Tibial nerve (tissue), 4 donors: ENCODE measurements at places on chromosomes 3 and 15. TPM values are rescaled to one million over a fixed set of nuclear protein-coding genes. Genes with fewer than 3 reads are reported as not detected.

Gene TMEM207
- not detected for total RNA-seq

Gene MAP1A
- 21.9 TPM for total RNA-seq

Gene ISL2
- not detected for total RNA-seq

Gene CCR5
- total RNA-seq = 0.22 TPM

Gene CCR8
- not detected for total RNA-seq

Gene GPR171
- 1.3 TPM for total RNA-seq

Gene SCAMP2
- total RNA-seq = 66.6 TPM

Gene WDR93
- 0.21 TPM for total RNA-seq

Gene MYH15
- total RNA-seq = 0.22 TPM

Gene RBPMS2
- 5.4 TPM for total RNA-seq

DNA sequence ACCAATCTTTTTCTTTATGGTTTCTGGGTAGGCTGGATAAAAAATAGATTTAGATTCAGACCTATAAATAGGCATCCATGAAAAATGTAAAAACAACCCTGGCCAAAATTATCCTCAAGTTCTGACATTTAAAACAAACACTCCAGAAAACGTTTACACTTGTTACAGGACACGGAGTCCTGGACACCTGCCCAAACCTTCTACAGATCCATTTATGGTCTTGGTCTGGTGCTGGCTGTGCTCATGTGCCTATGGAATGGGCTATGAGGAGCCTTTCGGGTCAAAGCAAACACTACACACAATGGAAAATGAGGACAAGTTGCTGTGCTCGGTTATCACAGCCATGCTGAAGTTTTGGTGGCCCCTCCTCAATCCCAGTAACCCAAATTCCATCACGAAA lies 108.1 kb downstream of the PDZRN3 start:
- H3K27ac ChIP-seq = no peak overlapping the region
- no peaks in the 10 kb centered on the region for H3K36me3 ChIP-seq
- H3K4me3 ChIP-seq = no peak overlapping the region
- no peak for DNase-seq
- no peaks in the 10 kb centered on the region for H3K27me3 ChIP-seq
- H3K4me1 ChIP-seq = no peaks in the 10 kb centered on the region

DNA sequence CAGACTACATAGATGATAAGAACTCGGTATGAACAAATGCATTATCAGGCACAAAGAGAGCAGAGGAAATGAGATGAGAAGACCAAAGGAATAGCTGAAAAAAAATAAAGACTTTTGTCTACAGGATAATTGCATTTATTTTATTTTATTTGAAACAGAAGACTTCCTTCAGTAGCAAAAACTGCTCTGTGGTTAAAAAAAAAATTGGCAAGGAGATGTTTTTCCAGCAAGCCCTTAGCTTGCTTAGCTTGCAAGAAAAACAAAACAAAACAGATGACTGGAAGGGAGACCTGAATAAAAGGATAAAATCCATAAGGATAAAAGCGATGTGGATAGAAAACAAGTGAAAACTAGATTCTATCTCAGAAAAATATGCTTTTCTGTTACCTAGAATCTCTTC lies 9.1 kb upstream of the PPM1L start:
- H3K27ac ChIP-seq = no peak overlapping the region
- no peaks in the 10 kb centered on the region for H3K36me3 ChIP-seq
- H3K4me1 ChIP-seq = no peaks in the 10 kb centered on the region
- no peak for DNase-seq
- H3K4me3 ChIP-seq = no peak overlapping the region

- H3K27me3 ChIP-seq = no peaks in the 10 kb centered on the region
- H3K4me1 ChIP-seq = no peaks in the 10 kb centered on the region
- no peak for DNase-seq
- no peak overlapping the region for H3K27ac ChIP-seq
- H3K36me3 ChIP-seq = no peaks in the 10 kb centered on the region
- no peak overlapping the region for H3K4me3 ChIP-seq
These were observed 300.5 kb upstream of the ALCAM start for GRCh38 chr3:105065895-105066839.

- H3K4me3 ChIP-seq = peak overlapping the region; percentile 38
- no peak overlapping the region for H3K27ac ChIP-seq
- H3K4me1 ChIP-seq = peaks cover 17% of the 10 kb centered on the region
- no peaks in the 10 kb centered on the region for H3K36me3 ChIP-seq
- no peaks in the 10 kb centered on the region for H3K27me3 ChIP-seq
- no peak for DNase-seq
These were observed 387 bp upstream of the PAQR5 start for GRCh38 chr15:69298354-69298696.

- no peak for DNase-seq
- H3K36me3 ChIP-seq = no peaks in the 10 kb centered on the region
- H3K4me3 ChIP-seq = no peak overlapping the region
- no peak overlapping the region for H3K27ac ChIP-seq
- H3K27me3 ChIP-seq = no peaks in the 10 kb centered on the region
These were observed 382.4 kb upstream of the GBE1 start for GRCh38 chr3:82143661-82144412.

DNA sequence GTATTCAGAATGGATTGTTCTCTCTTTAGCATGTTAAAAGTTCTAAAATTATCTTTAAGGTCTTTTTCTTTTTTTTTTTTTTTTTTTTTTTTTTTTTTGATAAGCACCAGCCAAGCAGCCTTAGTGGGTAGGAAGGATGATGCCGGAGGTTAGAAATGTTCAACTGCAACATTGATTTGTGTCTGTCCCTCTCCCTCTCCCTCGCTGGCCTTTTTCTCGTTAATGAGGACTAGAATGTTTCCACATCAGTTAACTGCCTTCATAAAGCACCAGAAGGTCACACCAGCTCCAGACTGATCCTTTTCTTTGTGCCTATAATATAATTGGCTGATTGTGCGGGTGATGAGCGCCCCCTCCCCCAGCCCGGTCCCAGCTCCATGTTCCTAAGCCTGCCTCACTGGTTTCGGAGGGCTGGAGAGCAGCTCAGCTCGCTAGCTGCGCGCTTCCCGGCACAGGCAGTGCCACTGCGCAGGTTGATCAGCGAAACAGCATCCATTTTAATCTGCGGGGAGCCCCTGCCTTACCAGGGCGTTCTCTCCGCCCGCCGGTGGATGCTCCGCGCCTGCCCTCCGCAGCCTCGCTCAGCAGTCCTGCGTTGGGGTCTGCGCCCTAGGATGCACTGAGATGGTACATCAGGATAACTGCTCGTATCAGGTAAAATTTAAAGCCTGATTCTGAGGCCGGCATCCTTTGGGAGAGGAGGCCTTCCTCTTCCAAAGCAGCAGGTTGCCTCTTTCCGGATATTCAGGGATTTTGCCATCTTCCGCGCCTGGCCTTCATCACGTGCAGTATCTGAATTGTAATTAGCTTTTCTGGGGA lies 148.9 kb upstream of the IL12A start:
- peak within 1 kb of the TSS; percentile 82 for H3K27ac ChIP-seq
- no peak for DNase-seq
- H3K27me3 ChIP-seq = no peaks in the 10 kb centered on the region

DNA sequence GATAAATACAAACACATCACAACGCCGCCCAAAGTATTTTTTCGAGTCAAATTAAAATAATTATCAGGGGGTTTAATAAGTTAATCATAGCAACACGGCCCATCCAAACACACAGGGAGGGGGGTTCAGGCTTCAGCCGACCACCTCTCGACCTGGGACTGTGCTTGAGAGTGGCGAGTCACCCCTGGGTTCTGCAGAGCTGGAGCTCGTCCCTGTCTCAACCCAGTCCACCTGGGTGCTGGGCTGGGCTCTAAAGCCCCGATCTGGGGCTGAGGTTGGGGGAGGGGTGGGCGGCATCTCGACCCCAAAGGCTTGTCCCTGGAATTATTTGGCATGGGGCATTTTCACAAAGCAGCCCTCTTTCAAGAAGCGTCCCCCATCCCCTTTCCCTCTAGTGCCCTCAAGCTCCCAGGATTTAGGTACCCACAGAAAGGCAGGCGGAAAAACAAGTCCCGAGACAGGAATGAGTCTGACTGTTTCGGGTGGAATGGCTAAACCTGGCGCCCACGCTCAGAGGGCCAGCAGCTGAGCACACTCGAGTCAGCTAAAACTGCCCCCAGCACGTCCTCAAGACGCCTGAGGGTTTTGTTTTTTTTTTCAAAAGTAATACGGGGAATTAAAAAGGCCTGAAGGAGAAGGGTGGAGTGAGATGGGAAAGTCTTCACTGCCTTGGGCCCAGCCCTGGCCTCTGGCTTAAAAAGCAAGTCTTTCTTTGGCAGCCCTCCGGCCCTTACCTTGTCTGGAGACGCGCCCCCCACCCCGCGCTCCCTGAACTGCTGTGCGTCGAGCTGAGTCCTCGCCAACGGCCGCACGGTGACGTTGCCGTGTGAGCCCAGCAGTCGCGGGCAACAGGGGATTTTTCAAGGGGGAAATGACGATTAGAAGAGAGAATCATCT lies 32.5 kb downstream of the NR2F2 start:
- H3K4me1 ChIP-seq = peaks cover 14% of the 10 kb centered on the region
- H3K27me3 ChIP-seq = no peaks in the 10 kb centered on the region
- H3K4me3 ChIP-seq = no peak overlapping the region
- DNase-seq = no peak

DNA sequence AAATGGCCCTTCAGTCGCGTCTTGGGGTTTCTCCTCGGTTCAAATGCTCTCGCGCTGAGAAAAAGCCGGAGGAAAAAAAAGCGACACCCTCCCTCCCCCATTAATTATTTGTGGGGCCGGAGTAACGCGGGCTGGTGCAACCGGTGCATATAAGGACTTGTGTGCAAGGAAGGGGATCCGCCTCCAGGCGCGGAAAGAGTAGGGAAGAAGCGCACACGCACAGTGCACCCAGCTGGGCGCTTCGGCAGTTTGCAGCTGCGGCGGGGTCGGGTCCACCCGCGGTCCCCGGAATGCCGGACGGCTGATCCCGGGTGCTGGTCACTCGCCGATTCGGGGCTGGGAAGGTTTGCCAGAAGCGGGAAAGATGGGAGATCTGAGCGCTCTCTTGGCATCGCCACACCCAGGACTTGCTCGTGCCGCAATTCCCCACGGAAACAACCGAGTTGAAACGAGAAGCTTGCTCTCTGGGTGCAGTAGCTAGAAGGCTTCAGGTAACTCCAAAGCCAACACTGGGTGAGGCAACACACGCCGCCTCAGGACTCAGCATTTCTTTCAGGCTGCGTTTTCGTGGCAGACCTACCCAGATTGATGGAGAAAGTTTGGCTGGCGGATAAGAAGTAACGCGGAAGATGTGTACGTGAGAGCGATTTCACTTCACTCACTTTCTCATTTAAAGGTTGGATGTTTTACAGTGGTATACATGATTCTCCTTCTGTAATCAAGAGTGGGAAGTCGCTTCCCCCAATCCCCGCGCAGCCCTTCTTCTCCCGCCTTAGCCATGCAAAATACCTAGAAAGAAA lies 720 bp upstream of the TNIK start:
- peak overlapping the region; percentile 73 for H3K4me3 ChIP-seq
- peak; percentile 30 for DNase-seq
- no peaks in the 10 kb centered on the region for H3K36me3 ChIP-seq

GRCh38 chr3:14126887-14127505 lies 2.1 kb downstream of the TMEM43 start:
- no peaks in the 10 kb centered on the region for H3K27me3 ChIP-seq
- H3K27ac ChIP-seq = peak overlapping the region; percentile 94
- H3K4me1 ChIP-seq = peaks cover 3% of the 10 kb centered on the region
- no peak for DNase-seq

DNA sequence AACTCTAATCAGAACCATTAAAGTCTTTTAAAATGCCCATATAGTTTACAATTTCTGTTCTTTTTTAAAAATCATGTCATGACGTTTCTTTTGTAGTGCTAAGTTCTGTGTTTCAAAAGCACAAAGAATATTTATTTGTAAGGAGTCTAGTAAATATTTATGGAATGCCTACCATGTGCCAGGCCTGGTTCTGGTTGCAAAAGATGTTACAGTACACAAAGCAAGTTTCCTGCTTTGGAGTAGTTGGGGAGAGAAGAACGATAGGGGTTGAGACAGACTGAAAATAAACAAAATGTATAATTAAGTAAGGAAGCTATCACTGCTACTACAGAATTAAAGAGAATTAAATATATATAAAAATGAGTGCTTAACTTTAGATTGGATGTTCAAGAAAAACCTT lies 86.8 kb upstream of the CMSS1 start:
- no peak overlapping the region for H3K27ac ChIP-seq
- H3K36me3 ChIP-seq = no peaks in the 10 kb centered on the region
- no peak for DNase-seq
- H3K4me1 ChIP-seq = no peaks in the 10 kb centered on the region
- no peak overlapping the region for H3K4me3 ChIP-seq
- H3K27me3 ChIP-seq = no peaks in the 10 kb centered on the region

DNA sequence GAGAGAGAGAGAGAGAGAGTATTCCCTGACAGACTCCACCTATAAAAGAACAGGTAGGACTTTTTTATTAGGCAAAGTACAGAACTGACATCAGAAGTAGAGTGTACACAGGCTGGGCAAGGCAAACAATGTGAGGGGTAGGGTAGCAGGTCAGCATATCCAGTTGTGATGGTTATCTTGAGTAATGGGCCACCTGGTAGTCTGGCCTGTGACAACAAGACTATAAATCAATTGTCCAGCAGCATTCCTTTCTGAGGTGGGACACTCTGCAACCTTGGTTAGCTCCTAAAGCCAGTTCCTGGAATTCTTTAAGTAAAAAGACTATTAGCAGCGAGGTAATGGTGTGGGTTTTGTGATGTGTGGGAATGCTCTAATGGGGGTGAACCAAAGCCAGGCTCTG lies 14.9 kb upstream of the TMCC1 start:
- no peaks in the 10 kb centered on the region for H3K4me1 ChIP-seq
- DNase-seq = no peak
- no peak overlapping the region for H3K4me3 ChIP-seq
- no peak overlapping the region for H3K27ac ChIP-seq

DNA sequence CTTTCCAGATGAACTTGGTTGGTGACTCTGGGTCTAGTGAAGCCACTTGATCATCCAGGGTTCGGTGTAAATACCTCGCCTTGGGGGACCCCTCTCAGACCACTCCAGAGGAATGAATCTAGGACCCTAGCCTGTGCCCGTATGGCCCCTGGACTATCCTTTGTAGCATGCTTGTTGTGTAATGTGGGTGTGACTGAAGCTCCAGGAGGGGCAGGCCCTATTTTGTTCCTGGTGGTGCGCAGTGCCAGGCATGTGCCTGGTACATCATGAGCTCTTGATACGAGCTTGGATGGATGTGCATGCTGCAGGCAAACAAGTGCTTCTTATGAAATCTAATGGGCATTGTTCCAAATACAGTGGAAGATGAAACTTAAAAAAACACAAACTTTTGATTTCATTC lies 82.8 kb downstream of the EBLN2 start:
- H3K4me3 ChIP-seq = no peak overlapping the region
- no peaks in the 10 kb centered on the region for H3K36me3 ChIP-seq
- H3K27ac ChIP-seq = no peak overlapping the region
- peak; percentile 46 for DNase-seq
- H3K4me1 ChIP-seq = peaks cover 26% of the 10 kb centered on the region

GRCh38 chr3:138547342-138547975 lies 46.6 kb downstream of the CEP70 start:
- no peak for DNase-seq
- H3K27me3 ChIP-seq = no peaks in the 10 kb centered on the region
- H3K4me3 ChIP-seq = no peak overlapping the region

GRCh38 chr15:72732516-72732915 lies 46.5 kb downstream of the BBS4 start:
- no peaks in the 10 kb centered on the region for H3K4me1 ChIP-seq
- no peak overlapping the region for H3K27ac ChIP-seq
- no peaks in the 10 kb centered on the region for H3K27me3 ChIP-seq
- peaks cover 94% of the 10 kb centered on the region for H3K36me3 ChIP-seq
- no peak overlapping the region for H3K4me3 ChIP-seq
